ENCODE measurements at places on chromosomes 2 and 18. TPM values are rescaled to one million over a fixed set of nuclear protein-coding genes. Genes with fewer than 3 reads are reported as not detected.

GRCh38 chr2:191315365-191315752 is 70.2 kb downstream of the MYO1B start:
- DNase-seq: no peak

DNA sequence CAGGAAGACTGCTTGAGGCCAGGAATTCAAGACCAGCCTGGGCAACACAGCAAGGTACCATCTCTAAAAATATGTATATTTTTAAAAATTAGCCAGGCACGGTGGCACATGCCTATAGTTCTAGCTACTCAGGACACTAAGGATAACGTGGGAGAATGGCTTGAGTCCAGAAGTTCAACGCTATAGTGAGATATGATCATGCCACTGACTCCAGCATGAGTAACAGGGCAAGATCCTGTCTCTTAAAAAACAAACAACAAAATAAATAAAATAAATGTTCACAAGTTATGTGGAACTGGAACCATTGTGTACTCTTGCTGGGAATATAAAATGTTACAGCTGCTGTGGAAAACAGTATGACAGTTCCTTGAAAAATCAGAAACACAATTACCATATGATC is 47.2 kb downstream of the USP34 start:
- DNase-seq: no peak

DNA sequence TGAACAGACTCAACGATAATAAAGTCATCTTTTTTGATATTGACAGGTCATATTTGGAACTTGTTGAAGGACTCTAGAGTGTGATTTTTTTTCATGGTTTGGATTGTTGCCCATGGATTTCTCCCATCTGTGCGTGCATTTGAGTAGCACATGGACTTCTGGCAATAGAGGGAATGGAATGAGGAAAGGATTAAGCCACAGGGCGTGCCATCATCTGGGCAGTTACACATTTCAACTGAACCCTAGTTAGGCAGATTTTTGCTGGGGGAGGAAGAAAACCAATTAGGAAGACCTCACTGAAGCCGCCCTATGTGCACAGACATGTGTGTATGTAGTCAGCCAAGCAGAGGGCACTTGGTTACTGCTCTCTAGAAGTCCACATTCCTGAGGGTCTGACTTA is 72.6 kb downstream of the TPGS2 start:
- DNase-seq: no peak

- no peak for DNase-seq
Observed at GRCh38 chr2:193561054-193561453, 1366.3 kb upstream of the TMEFF2 start.

DNA sequence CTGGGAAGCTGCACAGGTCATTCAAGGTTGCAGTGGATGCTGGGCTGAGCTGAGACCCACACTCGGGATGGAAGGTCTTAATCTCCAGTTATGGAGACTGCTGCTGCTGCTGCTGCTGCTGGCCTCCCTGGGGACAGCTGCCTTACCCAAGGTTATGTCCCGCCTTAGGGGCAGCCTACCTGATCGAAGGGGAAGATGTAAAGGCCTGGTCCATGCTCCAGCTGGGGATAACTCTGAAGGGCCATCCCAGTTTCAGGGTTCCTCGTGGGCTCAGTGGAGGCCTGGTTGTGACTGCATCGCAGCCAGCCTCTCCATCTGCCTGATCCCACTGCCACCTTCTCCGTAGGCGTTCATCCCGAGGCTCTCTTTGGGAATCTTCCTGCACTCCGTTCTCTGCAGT is 33.0 kb downstream of the RHOB start:
- DNase-seq: no peak

- no peak for DNase-seq
Observed at GRCh38 chr2:239553376-239554000, 152.7 kb upstream of the HDAC4 start.

DNA sequence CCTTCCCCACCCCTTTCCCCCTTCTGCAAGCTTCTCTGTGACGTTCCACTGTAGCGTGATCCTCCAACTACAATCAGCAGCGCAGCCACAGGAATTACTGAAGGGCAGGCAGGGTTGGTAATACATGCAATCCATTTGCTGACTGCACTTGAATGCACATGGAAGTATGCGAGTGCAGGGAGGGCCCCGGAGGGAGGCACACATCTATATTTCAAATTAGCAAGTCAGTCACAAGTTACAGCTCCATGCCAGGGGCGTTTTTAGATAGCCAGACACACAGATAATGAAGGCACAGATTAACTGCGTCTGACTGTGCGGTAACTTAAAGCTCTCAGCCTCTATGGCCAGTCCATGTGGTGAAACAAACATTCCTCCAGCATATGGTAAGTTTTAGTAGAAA is 209.2 kb upstream of the GATA6 start:
- no peak for DNase-seq

DNA sequence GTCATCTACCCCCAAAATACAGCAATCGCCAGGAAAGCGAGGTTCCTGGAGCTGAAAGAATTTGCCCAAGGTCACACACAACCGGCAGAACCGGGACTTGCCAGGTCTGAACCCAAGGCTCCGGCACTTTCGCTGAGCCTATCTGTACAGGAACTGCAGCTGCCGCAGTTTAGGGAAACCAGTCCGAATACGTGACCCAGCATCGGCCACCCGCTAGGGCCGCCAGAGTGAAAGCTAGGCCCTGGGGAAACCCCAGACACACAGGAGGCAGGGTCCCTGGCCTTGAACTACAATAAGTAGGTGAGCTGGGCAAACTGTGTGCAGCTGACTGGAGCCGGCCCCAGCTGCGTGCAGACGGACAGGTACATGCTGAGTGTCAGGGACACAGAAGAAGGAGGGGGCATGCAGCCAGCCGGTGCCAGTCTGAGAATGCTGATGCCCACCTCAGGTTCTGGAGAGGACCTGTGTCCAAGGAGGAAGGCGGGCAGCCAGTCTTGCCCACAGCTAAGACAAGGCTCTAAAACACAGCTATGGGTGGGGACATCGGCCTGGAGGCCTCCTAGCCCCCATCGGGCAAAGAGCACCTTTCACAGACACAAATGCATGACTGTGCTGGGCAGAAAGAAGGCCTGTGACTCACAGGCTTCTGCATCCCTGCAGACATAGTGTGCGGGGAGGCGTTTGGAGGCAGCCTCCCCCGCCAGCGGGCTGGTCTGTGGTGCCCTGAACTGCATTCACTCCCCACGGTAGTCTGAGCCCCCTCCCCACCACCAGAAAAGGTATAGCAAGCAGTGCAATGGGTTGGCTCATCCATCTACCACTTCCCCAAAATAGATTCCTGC is 107.4 kb upstream of the ID2 start:
- peak; percentile 73 for DNase-seq

DNA sequence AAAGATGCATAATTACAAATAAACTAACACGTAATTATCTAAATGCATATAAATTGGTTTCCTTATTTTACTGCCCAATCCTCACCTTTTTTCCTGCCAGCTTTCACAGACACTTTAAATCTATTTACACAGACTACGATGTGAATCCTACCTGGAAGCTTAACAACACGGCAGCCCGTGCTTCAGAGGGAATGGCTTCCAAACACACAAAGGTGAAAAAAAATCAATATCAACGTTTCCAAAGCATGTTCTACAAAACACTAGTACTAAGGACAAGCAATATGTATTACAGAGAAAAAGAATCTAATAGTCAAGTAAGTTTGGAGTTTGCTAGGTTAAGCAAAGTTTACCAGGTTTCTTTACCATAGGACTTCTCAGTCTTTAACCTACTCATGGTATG is 4.4 kb downstream of the MAP4K3 start:
- DNase-seq: no peak

- DNase-seq: no peak
Observed at GRCh38 chr18:56021809-56022195, 433.8 kb upstream of the TCF4 start.

- DNase-seq: no peak
Observed at GRCh38 chr2:216732334-216732733, 37.0 kb upstream of the IGFBP5 start.

DNA sequence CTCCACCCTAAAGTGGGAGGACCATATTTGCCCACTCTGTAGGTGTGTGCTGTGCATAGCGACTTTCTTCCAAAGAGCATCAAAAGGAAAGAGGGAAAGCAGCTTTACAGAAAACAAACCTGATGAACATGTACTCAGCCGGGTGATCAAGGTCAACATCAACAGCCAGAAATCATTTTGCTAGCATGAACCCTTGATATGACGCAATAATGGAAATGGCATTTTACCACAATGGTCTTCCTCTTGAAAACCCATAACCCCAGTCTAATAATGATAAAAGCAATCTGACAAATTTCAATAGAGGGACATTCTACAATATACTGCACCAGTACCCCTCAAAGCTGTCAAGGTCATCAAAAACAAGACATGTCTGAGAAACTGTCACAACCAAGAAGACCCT is 350.2 kb downstream of the FBXO15 start:
- no peak for DNase-seq

- peak; percentile 67 for DNase-seq
Observed at GRCh38 chr18:80232710-80233109, 14.6 kb downstream of the PARD6G start.

DNA sequence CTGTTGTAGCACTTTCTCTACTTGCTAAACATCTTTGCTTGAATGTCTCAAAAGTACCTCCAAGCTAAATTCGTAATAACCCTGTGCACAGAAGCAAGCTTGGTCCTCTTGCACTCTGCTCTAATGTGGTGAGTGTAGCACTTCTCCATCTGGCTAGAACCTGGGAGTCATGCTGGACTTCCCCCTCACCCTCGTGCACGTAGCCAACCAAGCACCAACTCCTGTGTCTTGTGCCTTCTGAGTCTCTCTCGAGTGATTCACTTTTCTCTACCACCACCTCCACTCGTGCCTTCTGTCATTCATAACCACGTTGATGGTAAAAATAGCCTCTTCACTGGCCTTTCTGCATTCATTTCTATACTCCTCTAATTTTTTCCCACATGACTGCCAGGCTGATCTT is 91.9 kb upstream of the KCNE4 start:
- DNase-seq: no peak

- no peak for DNase-seq
Observed at GRCh38 chr2:196295005-196295404, 123.6 kb upstream of the STK17B start.

DNA sequence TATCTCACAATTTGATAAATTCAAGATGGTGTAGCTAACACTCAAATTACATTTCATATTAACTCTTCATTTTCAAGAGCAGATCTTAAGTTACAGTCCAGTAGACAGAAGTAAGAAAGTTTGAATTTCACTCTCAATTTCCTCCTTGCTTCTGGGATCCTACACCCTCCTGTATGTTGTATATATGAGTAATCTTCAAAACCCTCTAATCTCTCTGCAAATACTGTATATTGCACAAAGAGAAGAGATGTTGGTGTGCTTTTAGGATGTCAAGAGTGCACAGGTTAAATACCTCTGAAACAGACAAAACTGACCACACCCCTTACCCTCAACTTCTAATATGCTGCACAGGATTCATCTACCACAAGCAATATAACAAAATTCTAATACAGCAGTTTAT is 6.7 kb downstream of the CHST9 start:
- no peak for DNase-seq

GRCh38 chr2:16044946-16045456 is 104.7 kb downstream of the MYCN start:
- no peak for DNase-seq

DNA sequence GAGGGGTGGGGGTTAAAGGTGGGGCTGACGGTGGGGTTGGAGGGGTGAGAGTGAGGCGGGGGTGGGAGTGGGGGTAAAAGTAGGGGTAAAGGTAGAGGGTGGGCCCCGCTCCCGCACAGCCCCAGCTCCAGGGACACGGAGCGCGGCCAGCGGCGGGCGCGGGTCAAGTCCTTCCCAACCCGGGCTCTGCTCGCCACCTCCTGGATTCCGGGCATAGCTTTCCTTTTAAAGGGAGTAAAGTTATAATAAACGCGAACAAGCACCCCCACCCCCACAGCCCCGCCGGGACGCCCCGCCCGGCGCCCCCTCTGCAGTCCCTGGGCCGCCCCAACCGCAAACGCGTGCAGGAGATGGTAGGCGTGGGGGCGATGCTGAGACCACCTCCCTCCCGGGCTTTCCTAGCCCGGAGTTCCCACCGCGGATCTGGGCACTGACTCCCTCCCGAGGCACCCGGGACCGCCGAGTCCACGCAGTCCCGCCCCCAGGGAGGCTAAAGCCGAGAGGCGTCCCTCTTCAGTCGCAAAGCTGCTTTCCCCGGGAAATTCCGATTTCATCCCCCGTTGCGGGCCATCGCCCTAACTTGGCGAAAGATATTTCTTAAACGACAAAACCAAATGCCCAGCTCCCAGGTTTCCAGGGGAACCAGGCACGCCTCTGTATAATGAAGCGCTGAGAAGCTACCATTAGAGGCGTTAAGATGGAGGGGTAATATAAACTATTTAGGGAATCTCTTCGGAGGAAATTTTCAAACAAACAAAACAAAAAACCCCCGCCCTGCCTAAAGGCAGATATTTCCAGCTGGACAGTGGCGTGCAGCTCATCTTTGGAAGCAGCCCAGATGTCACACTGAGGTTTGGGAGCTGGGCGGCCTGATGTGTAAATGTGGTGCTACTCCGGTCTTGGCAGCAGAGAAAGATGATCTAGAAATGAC is at the start of gene LIMS2:
Gene LIMS2, minus strand, starts transcription at position 200 of the 931 bp plus-strand sequence. CDS start 506 bp downstream, outside the sequence.
- peak; percentile 88 for DNase-seq

- no peak for DNase-seq
Observed at GRCh38 chr18:28890791-28891190, 713.9 kb upstream of the CDH2 start.

- DNase-seq: no peak
Observed at GRCh38 chr2:37833423-37833822, 91.7 kb upstream of the RMDN2 start.

DNA sequence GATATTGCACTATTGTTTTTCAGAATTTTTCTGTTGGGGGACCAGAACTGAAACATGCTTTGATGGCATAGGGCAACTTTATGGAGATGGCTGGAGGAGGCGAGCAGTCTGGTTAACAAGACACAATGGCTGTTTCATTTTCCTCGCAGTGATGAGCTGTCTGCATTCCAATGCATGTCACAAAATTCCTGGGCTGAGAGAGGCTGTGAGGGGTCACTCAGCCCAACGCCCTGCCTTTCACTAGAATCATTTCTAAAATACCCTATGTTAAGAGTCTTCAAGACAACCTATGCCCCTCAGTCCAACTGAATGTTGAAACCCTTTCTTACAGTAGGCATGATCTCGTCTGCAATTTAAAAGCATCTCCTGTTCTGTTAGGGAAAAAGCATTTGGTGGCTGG is 1090.0 kb downstream of the BCL11A start:
- no peak for DNase-seq

GRCh38 chr18:51953521-51953920 is 386.5 kb upstream of the DCC start:
- DNase-seq: no peak

The TMEM214 gene
- 118 TPM for total RNA-seq

The BMP10 gene
- not detected for total RNA-seq
